Activated CD4-positive, alpha-beta T cell treated with anti-CD3 and anti-CD28 coated beads, Interleukin-2, amount 10 ng/mL, durations not matched to agents 7 days and 5 days (primary cell): ENCODE measurements at places on chromosomes 2 and 18.

GRCh38 chr2:74555610-74556103, 1.1 kb downstream of the DOK1 start:
- DNase-seq: no peak

- no peak for DNase-seq
These were observed 21.0 kb downstream of the FHL2 start for GRCh38 chr2:105377871-105378270.

- no peak for DNase-seq
These were observed 193.7 kb downstream of the STK39 start for GRCh38 chr2:168053676-168054075.

DNA sequence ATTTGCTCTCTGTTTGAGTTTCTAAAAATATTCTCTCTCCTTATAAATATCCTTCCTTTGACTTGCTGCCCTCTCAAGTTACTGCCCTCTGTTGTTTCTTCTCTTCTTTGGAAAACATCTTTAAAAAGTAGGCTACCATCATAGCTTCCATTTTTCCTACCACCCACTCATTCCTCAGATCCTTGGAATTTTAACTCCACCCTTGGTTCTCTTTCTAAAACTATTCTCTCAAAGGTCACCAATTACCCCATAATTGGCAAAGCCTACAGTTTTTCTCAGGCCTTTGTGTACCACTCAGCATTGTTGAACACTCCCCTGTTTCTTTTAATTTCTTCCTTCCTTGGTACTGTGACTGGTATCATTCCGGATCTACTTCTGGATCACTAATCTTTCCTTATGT, 43.0 kb upstream of the ITGAV start:
- no peak for DNase-seq

- DNase-seq: no peak
These were observed 86.5 kb upstream of the UGP2 start for GRCh38 chr2:63755216-63755615.

DNA sequence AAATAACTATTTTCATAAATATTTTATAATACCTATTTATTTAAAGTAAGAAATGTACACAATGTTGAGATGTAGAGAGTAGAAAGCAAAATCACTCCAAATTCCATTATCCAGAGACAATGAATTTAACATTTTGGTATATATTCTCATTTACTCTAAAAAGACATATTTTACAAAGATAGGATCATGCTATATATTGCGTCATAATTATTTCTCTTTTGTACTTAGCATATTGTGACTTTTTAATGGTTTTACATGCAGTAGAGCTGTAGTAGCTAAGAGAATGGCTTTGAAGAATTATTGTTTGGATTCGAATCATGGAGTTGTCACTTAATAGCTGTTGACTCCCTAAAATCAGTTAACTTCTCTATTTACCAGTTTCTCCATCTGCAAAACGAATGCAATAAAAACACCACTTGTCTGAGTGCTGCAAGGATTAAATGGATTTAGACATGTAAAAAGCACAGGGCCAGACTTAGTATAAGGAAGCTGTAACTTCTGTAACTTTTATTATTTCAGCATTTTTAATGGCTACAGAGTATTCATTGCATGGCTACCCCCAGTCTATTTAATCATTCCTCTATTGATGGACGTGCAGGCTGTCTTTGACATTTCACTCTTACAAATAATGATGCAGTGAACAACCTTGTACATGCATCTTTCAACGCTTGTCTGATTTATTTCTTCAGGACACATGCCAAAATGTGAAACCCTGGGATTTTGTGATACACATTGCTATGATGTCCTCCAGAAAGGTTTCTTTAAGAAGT, 33.2 kb downstream of the KCNS3 start:
- DNase-seq: no peak

DNA sequence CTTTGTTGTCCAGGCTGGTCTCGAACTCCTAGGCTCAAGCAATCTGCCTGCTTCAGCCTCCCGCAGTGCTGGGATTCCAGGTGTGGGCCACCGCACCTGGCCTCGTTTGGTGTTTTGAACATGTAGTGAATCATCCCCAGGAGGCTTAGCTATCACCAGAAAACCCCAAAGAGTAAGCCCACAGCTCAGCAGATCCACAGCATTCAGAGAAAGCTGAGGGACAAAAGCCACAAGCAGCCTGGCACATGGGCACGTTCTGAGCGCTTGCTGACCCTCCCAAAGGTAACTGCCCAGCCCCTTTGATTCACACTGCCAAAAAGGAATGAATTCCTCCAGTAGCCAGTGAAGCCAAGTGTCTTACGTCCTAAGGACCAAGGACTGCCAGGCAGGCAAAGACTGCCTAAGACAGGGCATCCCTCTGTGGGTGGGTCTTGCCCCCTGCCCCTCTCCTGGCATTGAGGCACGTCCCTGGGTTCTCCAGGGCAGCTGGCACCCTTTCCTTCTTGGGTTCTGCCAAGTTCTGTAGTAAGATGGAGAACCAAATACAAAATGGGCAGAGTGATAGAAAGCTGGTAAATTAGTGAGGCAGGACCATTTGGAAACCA, 31.7 kb downstream of the MBP start:
- DNase-seq: peak; percentile 21
